Osteoblast (primary cell): ENCODE measurements at places on chromosomes 4 and X. TPM values are rescaled to one million over a fixed set of nuclear protein-coding genes. Genes with fewer than 3 reads are reported as not detected.
A peak's percentile ranks its signal among the peaks of the same experiment; 100 is the strongest.

GRCh38 chr4:37749398-37749988, 63.3 kb upstream of the RELL1 start:
- no peaks in the 10 kb centered on the region for H3K4me1 ChIP-seq
- no peak overlapping the region for H3K4me3 ChIP-seq
- DNase-seq: no peak

GRCh38 chr4:82055156-82055555, 318.6 kb downstream of the HNRNPD start:
- no peak overlapping the region for H3K27ac ChIP-seq
- no peaks in the 10 kb centered on the region for H3K27me3 ChIP-seq
- no peak overlapping the region for H3K4me3 ChIP-seq
- DNase-seq: no peak
- no peaks in the 10 kb centered on the region for H3K4me1 ChIP-seq
- no peaks in the 10 kb centered on the region for H3K36me3 ChIP-seq

- no peak overlapping the region for H3K4me3 ChIP-seq
- DNase-seq: no peak
- no peaks in the 10 kb centered on the region for H3K36me3 ChIP-seq
- no peak overlapping the region for H3K27ac ChIP-seq
- H3K27me3 ChIP-seq: no peaks in the 10 kb centered on the region
- no peaks in the 10 kb centered on the region for H3K4me1 ChIP-seq
Measured at GRCh38 chrX:1094566-1095333, 117.7 kb downstream of the CRLF2 start.

DNA sequence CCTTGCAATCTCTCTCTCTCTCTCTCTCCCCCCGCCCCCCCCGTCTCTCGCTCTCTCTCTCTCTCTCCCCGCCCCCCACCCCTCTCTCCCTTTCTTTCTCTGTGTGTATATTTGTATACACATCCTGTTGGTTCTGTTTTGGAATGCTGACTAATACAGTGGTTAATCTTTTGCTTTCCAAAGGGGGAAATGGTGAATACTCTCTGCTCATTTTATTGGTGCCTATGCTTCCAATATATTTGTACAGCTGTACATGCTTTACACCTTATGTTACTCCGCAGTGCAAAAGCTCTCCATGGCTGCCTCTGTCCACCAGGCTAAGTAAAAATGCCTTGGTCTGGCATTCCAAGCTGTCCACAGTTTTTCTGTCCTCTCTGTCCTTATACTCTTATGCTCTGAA, 158.8 kb downstream of the RBMX2 start:
- DNase-seq: no peak
- H3K36me3 ChIP-seq: no peaks in the 10 kb centered on the region
- H3K4me1 ChIP-seq: no peaks in the 10 kb centered on the region

- H3K4me1 ChIP-seq: no peaks in the 10 kb centered on the region
- no peak overlapping the region for H3K27ac ChIP-seq
- no peak for DNase-seq
Measured at GRCh38 chr4:12084690-12085089, 656.0 kb upstream of the HS3ST1 start.

GRCh38 chr4:3342182-3342854, 49.5 kb downstream of the RGS12 start:
- peak overlapping the region; percentile 91 for H3K27ac ChIP-seq
- H3K36me3 ChIP-seq: peaks cover 3% of the 10 kb centered on the region
- H3K4me1 ChIP-seq: peaks cover 17% of the 10 kb centered on the region
- DNase-seq: peak; percentile 94

DNA sequence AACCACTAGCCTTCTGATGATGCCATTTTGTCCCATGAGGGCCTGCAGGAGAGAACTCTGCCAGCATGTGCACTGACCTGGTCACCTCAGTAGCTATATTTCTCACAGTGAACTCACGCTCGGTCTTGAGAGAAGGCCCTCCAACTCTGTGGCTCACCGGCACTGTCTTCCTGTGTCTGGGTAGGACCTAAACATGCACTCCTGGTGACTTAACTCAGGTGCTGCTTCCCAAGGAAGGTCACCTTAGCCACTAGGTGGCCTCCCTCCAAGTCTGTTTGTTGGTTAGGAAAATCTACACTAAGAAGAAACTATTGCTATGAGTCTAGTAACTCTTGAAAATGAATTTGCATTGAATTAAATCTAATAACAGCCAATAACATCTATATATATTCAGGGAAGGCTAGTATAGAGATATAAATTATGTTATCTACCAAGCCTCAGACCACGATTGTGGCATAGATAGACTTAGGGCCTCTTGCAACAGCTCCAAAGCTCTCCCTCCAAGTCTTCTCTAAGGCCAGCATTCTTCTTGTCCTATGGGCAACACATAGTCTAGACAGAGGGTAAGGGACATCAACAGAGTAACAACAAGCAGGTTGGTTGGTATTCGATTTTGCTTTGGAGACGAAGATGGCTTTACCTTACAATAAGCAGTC, 24.7 kb downstream of the TLR10 start:
- H3K4me1 ChIP-seq: peaks cover 17% of the 10 kb centered on the region
- no peak overlapping the region for H3K27ac ChIP-seq
- H3K27me3 ChIP-seq: no peaks in the 10 kb centered on the region
- no peak for DNase-seq

- H3K27ac ChIP-seq: no peak overlapping the region
- H3K4me1 ChIP-seq: no peaks in the 10 kb centered on the region
- H3K4me3 ChIP-seq: no peak overlapping the region
Measured at GRCh38 chr4:166493924-166494345, 620.9 kb downstream of the TLL1 start.

DNA sequence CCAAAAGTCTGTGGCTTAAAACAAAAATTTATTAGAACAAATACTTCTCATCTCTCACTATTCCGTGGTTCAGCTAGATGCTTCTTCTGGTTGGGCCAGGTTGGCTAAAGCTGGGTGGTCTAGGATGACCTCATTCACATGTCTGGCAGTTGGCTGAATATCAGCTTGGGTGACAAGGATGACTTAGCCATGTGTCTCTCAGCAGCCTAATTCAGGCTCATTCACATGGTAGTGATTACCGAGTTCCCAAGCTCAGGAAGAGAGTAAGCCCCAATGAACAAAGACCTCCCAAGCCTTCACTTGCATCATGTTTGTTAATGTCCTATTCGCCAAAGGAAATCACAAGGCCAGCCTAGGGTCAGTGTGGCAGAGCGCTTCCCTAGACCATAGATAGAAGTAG, 119.4 kb downstream of the FANCB start:
- no peaks in the 10 kb centered on the region for H3K4me1 ChIP-seq
- H3K27me3 ChIP-seq: no peaks in the 10 kb centered on the region
- DNase-seq: no peak
- no peaks in the 10 kb centered on the region for H3K36me3 ChIP-seq
- H3K27ac ChIP-seq: no peak overlapping the region
- no peak overlapping the region for H3K4me3 ChIP-seq

GRCh38 chr4:125358453-125358852, 43.7 kb downstream of the FAT4 start:
- no peaks in the 10 kb centered on the region for H3K27me3 ChIP-seq
- H3K36me3 ChIP-seq: no peaks in the 10 kb centered on the region
- no peak overlapping the region for H3K27ac ChIP-seq
- H3K4me3 ChIP-seq: no peak overlapping the region

GRCh38 chrX:66030505-66031317, 9.2 kb downstream of the VSIG4 start:
- H3K4me3 ChIP-seq: no peak overlapping the region
- peak; percentile 21 for DNase-seq
- peaks cover 3% of the 10 kb centered on the region for H3K27me3 ChIP-seq

- no peak for DNase-seq
- H3K27ac ChIP-seq: no peak overlapping the region
- no peak overlapping the region for H3K4me3 ChIP-seq
- no peaks in the 10 kb centered on the region for H3K36me3 ChIP-seq
- H3K4me1 ChIP-seq: no peaks in the 10 kb centered on the region
- H3K27me3 ChIP-seq: no peaks in the 10 kb centered on the region
Measured at GRCh38 chr4:142585411-142585810, 260.7 kb downstream of the INPP4B start.

DNA sequence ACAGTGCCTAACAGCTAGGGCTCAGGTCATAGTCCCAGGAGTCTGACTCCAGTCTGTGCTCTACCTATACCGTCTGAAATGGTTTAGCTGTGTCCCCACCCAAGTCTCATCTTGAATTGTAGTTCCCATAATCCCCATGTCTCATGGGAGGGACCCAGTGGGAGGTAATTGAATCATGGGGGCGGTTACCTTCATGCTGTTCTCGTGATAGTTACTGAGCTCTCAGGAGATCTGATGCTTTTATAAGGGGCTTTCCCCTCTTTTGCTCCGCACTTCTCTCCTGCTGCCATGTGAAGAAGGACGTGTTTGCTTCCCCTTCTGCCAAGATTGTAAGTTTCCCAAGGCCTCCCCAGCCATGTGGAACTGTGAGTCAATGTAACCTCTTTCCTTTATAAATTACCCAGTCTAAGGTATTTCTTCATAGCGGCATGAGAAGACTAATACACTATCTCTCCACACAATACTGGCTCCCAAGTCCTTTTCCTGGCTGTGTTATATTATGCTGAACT, 110.8 kb downstream of the AFAP1 start:
- H3K27ac ChIP-seq: peak overlapping the region; percentile 99
- no peak for DNase-seq
- peak overlapping the region; percentile 7 for H3K4me3 ChIP-seq
- H3K4me1 ChIP-seq: peaks cover 81% of the 10 kb centered on the region

GRCh38 chrX:86322913-86323312, 174.7 kb downstream of the DACH2 start:
- H3K27me3 ChIP-seq: no peaks in the 10 kb centered on the region
- no peak overlapping the region for H3K27ac ChIP-seq
- DNase-seq: no peak

DNA sequence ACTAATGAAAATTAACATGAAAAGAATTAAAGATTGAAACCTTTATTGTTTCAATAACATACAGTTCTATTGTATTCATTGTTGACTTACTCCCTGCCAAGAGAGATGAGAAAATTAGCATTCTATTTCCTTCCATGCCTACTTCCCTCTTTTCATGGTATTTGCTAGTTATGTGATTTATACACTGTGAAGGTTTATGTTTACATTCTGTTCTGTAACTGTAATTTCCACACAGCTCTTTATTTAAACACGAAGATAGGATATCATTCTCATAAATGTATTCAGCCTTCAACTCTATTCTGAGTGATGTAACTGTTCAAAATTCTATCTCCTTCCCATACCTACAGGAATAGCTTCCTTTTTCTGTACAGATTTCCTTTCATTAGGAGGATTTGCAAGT, 6.6 kb downstream of the CCDC110 start:
- H3K4me1 ChIP-seq: peaks cover 21% of the 10 kb centered on the region
- H3K36me3 ChIP-seq: no peaks in the 10 kb centered on the region
- H3K4me3 ChIP-seq: no peak overlapping the region
- peaks cover 10% of the 10 kb centered on the region for H3K27me3 ChIP-seq
- DNase-seq: no peak

DNA sequence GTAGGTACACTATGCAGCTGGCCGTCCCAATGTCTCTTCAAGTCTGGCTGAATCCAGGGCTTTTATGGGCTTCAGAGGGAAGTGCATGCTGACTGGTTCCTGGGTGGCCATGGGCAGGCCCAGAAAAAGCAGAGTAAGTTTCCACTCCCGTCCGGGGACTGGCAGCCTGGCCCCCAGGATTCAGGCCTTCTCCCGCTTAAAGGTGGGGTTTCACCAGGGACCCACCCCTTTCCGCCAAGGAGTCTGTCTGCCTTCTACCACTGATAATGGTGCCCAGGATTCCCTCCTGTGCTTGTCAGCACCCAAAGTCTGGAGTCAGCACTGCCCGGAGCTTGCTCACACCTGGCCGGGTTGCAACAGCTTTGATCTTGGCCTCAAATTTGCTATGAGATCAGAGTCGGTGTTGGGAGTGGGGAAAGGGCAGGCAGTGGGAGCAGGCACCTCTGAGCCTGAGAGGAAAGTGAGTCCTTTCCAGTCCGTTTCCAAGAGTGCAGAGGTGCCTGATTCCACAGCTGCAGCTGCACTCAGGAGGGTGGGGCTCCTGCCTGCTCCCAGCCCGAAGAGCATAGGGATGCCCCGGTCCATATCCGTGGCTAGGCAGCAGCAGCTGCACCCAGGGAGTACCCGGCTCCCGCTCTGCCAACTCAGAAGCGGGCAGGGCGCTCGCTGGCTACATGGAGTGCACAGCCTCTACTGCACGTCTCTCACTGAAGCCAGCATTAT, 1344.3 kb upstream of the ADGRL3 start:
- H3K4me1 ChIP-seq: no peaks in the 10 kb centered on the region
- H3K27ac ChIP-seq: no peak overlapping the region
- no peak overlapping the region for H3K4me3 ChIP-seq
- H3K36me3 ChIP-seq: no peaks in the 10 kb centered on the region
- DNase-seq: no peak

DNA sequence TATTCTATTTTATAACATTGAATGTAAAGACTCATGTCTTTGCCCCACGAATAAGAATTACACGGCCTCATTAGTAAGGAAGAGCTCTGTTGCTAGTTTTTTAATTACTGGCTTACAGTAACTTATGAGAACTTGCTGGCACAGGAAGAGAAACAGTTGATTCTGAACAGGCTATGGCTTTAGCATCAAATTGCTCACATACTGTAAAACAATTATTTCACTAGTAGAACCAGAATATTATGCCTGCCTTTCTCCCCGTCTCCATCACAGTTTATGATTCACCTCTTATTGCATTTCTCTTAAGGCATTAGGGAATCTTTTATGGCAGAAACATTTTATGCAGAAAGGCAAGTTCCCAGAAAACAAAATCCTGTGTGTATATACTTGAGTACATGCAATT, 126.1 kb downstream of the SPRY1 start:
- DNase-seq: no peak
- no peaks in the 10 kb centered on the region for H3K27me3 ChIP-seq
- no peak overlapping the region for H3K4me3 ChIP-seq
- H3K27ac ChIP-seq: no peak overlapping the region
- no peaks in the 10 kb centered on the region for H3K36me3 ChIP-seq
- no peaks in the 10 kb centered on the region for H3K4me1 ChIP-seq

DNA sequence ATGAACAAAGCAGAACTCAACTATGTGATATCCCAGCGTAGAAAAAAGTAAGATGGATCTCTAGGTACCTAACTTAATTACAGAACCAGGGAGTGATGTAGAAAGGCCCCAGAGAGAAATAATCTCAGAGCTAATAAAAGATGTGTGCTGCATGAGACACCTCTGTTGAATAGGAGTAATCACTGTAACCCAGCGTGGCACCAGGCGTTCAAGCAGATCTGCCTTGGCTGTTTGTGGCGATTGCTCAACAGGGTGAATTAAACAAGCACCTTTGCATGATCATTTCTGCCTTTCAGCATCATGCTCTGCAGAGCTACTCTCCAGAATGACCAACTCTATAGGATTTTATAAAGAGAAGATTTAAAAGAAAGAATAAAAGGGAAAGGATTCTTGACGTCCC, 81.7 kb upstream of the KCNIP4 start:
- H3K4me1 ChIP-seq: no peaks in the 10 kb centered on the region
- H3K4me3 ChIP-seq: no peak overlapping the region
- H3K27ac ChIP-seq: no peak overlapping the region

TLR8 gene
- under 0.01 TPM in 1 of 2 replicates, not detected in the other for total RNA-seq

TMEM271 gene
- not detected in 2 replicates for total RNA-seq

TREX2 gene
- 3.3 and 3.5 TPM in 2 replicates for total RNA-seq

DNAAF6 gene
- total RNA-seq: not detected in 2 replicates

ARHGAP10 gene
- total RNA-seq: 31.5 and 32.7 TPM in 2 replicates

MAGED1 gene
- total RNA-seq: 257 and 258 TPM in 2 replicates

PDLIM3 gene
- 1.8 and 2.2 TPM in 2 replicates for total RNA-seq
